ENCODE measurements at places on chromosomes 4 and X.

DNA sequence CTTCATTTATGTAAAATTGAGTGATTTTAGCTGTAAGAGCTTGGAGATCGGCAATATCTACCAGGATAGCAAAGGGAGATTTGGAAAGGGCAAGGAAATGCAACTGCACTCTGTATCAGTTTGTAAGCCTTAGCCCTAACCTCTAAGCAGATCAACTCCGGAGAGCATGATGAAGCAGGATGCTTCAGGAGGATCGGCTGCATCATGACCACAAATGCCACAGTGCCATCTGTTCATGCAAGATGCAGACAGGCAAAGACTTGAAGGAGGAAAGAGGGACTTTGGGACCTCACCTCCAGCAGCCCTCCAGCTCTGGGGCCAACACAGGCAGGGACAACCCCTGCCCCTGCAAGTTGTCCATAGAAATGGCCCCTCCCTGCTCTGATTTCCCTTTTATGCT, 377.6 kb upstream of the GATB start:
- no peak for DNase-seq

- DNase-seq, result no peak
Observed at GRCh38 chr4:94970650-94971049, 212.9 kb downstream of the BMPR1B start.

DNA sequence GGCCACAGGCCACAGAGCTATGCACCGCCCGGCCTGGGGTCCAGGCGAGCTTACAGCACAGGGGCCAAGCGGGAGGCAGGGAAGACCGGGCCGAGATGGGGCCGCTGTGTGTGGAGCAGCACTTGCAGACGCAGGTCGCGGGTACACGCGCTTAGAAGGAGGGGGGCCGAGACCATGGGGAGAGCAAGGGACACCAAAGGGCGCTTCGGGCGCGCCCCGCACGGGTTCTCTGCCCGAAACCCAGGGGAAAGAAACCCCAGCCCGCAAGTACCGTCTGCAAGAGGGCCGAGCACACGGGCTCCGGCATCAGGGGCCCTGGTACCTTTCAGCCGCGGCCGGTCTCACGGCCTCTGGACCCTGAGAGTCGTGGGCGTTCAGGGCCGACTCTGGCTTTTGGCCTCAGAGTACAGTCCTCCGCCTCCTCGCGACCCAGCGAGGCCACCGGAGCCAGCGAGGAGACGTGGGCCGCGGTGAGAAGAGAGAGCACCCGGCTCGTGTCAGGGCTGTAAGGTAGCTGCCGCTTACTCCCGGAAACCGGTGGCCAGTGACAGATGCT, 342 bp downstream of the EOLA2 start:
- peak; percentile 6 for DNase-seq

GRCh38 chrX:153209347-153209746, 30.3 kb downstream of the MAGEA1 start:
- no peak for DNase-seq

GRCh38 chrX:30938295-30938694, 49.2 kb upstream of the TAB3 start:
- DNase-seq, result no peak

DNA sequence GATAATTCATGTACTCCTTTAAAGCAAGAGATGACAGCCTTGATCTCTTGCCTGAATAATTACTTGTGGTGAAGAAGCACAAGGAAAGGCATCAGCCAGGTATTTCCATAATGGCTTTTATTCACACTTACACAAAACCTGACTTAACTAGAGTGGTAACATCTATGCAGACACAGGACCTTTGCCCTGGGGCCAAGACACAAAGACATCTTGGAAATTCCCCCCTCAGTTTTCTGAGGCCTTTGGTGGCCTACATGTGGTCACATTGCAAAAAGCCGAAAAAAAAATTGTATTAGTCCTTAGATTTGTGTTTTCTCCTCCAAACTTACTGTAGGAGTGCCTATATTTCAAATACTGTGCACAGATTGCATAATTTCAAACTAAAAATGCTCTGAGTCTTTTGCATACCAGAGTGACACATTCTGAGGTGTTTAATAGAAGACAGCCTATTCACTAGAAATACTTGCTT, 172.4 kb downstream of the PDGFC start:
- DNase-seq, result no peak

Measured in amygdala (tissue), 56 donors.